ENCODE measurements at places on chromosomes 7 and 10.
A peak's percentile ranks its signal among the peaks of the same experiment; 100 is the strongest.

DNA sequence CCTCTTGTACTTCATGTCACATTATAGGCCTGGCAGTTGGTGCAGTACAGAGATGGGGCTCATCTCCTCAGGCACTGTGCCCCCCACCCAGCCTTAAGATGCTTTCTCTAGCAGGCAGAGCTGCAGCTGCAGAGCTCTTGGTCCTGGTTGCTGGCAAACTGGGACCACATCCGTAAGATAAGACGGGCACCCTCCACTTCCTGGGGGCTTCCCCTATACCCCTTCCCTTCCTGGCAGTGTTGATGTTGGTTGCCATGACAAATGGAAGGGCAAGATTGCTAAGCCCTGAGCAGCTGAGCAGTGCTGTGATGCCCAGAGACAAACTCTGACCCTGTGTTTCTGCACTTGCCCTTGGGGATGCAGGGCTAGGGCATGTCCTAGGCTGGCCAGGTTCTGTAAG, 103.4 kb upstream of the ANLN start:
- H3K27ac ChIP-seq, result no peak overlapping the region
- no peak overlapping the region for H3K4me3 ChIP-seq
- H3K36me3 ChIP-seq, result no peaks in the 10 kb centered on the region
- H3K4me1 ChIP-seq, result no peaks in the 10 kb centered on the region
- no peak for DNase-seq
- no peaks in the 10 kb centered on the region for H3K27me3 ChIP-seq

DNA sequence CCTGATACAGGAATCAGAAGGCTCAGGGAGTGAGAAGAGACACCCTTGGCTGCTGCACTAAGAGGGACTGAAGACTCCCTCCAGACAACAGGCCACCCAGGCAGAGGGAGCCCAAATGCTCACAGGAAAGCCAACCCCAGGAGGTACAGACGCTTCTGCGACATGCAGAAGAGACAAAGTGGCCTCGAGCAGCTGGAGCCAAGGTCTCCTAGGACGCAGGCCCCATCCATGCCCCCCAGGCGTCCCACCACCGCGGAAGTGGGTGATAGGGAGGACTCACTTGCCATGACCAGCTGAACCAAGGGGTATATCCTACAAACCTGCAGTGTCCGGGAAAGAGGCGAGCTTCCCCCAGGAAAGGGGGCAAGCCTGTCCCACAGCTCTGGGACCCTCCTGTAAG, 56.9 kb downstream of the CTBP2 start:
- DNase-seq, result no peak
- no peak overlapping the region for H3K27ac ChIP-seq
- H3K36me3 ChIP-seq, result peaks cover 9% of the 10 kb centered on the region
- peaks cover 32% of the 10 kb centered on the region for H3K4me1 ChIP-seq

GRCh38 chr10:119450606-119451299, 91.8 kb downstream of the RGS10 start:
- H3K4me3 ChIP-seq, result no peak overlapping the region
- no peak for DNase-seq
- no peaks in the 10 kb centered on the region for H3K4me1 ChIP-seq

DNA sequence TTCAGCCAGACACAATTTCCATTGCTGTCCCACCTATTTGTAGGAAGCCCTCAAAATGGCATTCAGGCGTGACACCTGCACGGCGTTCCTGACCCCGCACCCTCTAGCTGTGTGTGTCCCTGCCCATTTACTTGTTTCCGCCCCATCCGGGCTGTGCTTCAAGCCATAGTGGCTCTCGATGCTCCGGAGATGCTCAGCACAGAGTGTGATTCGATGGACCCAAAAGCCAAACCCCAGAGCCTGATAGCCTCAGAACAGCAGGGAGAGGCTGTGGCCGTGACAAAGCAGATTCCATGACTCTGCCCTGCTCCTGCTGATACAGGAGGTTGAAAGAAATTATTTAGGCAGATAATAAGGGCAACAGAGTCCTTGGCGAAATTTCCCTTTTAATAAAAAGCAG, 13.4 kb downstream of the BUD31 start:
- no peak overlapping the region for H3K27ac ChIP-seq
- peaks cover 11% of the 10 kb centered on the region for H3K4me1 ChIP-seq

- no peaks in the 10 kb centered on the region for H3K36me3 ChIP-seq
- no peaks in the 10 kb centered on the region for H3K4me1 ChIP-seq
- no peak overlapping the region for H3K27ac ChIP-seq
- no peaks in the 10 kb centered on the region for H3K27me3 ChIP-seq
- H3K4me3 ChIP-seq, result no peak overlapping the region
- no peak for DNase-seq
Measured at GRCh38 chr10:97964748-97965147, 65.7 kb downstream of the CRTAC1 start.

- H3K27me3 ChIP-seq, result no peaks in the 10 kb centered on the region
- DNase-seq, result no peak
- no peak overlapping the region for H3K4me3 ChIP-seq
- no peaks in the 10 kb centered on the region for H3K4me1 ChIP-seq
- no peaks in the 10 kb centered on the region for H3K36me3 ChIP-seq
Measured at GRCh38 chr7:123271856-123272255, 72.1 kb upstream of the SLC13A1 start.

DNA sequence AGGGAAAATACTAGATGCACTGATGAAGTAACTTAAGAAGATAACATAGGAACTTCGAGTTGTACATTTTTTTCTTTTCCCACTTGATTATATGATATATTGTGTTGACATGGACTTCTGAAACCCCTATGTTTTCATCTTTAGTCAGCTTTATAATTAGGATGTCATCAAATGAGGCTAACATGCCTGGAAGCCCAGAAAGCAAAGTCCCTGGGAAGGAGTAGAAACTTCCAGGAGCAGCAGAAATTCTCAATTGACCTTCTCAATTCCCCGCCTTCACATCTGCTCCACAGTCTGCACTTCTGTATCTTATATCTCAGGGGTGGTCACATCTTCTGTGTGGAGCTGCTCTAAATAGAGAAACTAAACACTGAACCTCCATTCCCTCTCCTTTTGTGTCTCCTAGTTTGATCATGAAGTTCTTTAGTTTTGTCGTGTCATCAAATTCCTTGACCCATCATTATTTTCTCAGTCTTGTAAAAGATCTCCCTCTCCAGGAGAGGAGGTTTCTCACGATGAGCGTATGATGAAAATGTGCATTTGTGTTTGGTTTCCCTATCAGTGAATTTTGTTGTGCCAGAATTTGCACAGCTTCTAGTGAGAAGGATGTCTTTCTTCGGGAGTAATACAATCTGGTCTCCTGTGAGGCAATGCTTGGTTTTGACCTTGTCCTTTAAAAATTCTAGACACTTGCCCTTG, 303.3 kb downstream of the SUGCT start:
- no peak overlapping the region for H3K4me3 ChIP-seq
- H3K27me3 ChIP-seq, result no peaks in the 10 kb centered on the region
- no peak overlapping the region for H3K27ac ChIP-seq
- DNase-seq, result no peak

DNA sequence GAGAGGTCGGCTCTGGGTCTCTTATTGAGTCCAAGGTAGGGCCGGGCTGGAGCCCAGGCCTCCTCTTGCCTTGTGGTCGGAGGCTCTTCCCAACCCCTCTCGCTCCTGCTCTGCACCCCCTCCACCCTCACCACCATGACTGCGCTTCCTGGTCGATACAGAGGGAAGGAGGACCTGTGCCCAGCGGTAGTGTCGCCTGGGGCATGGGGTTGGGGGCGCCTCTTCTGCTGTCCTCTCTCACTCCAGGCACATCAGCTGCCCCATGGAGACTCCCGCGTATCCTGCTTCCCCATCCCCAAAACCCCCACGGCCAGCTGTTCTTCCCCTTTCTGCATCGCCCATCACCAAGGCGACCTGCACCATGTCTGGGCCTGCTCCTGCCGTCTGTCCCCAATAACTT, 44.4 kb downstream of the TMEM270 start:
- no peak overlapping the region for H3K4me3 ChIP-seq
- no peaks in the 10 kb centered on the region for H3K36me3 ChIP-seq

GRCh38 chr7:71140264-71140663, 8.3 kb downstream of the GALNT17 start:
- no peak overlapping the region for H3K4me3 ChIP-seq
- no peaks in the 10 kb centered on the region for H3K36me3 ChIP-seq

GRCh38 chr7:118214051-118214832, 10.3 kb upstream of the ANKRD7 start:
- no peaks in the 10 kb centered on the region for H3K27me3 ChIP-seq
- H3K27ac ChIP-seq, result no peak overlapping the region
- H3K4me3 ChIP-seq, result peak overlapping the region; percentile 90

- H3K27me3 ChIP-seq, result no peaks in the 10 kb centered on the region
- H3K27ac ChIP-seq, result peak overlapping the region; percentile 100
- H3K4me1 ChIP-seq, result peaks cover 93% of the 10 kb centered on the region
- H3K36me3 ChIP-seq, result peaks cover 3% of the 10 kb centered on the region
- peak; percentile 100 for DNase-seq
- H3K4me3 ChIP-seq, result no peak overlapping the region
Measured at GRCh38 chr7:130894146-130894908, 160.3 kb upstream of the KLF14 start.

DNA sequence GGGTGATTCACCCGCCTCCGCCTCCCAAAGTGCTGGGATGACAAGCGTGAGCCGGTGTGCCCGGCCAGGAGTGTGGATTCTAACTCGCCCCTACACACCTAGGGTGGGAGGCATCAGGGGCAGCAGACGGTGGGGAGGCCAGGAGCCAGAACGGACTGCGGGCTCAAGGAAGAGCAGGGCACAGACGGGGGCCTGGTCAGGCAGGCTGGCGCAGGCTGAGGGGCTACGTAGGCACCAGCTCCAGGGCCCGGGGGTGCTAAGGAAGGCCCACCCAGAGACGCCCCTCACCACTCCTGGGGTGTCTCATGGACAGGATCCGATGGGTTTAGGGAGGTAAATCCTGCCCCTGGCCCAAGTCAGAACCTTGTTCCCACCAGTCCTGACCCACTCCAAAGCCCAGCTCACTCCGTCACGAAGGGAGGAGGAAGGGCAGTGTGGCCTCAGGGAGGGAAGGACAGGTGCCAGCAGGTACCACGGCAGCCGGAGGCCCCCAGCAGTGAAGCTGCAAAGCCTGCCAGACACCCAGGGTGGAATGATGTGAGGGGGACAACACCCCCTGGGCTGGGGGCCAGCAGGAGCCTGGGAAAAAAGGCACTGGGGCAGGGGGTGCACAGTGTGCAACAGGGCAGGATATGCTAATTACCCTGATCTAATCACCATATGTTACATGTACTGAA, 251.4 kb downstream of the MAD1L1 start:
- H3K4me3 ChIP-seq, result no peak overlapping the region
- DNase-seq, result no peak
- no peaks in the 10 kb centered on the region for H3K36me3 ChIP-seq

DNA sequence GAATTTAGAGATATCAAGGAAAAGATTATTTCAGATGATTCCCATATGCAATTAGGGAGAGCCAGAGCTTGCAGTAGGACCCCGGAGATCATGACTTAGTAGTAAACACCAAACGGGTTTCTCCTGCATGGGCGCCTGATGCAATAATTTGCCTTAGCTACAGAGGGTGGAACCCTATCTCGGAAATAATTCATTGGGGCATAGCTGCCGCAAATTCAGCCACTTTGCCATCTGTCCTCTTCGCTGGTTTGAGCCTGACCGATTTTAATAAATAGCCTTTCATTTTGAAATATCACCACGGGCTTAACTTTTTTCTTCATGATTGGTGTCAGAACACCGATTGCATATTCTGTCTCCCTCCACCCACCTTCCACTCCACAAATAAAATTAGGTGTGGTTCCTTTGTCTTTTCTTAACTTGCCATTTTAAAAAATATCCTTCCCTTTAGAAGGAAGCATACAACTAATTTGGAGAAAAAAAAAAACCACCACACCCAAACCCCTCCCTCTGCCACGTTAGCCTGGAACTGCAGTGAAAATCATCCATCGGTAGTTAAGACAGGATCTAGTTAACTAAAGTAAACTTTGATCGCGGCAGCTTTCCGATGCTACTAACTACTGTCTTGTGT, 1.4 kb downstream of the GARS1 start:
- H3K4me1 ChIP-seq, result peaks cover 18% of the 10 kb centered on the region
- no peaks in the 10 kb centered on the region for H3K27me3 ChIP-seq
- peak overlapping the region; percentile 89 for H3K4me3 ChIP-seq
- DNase-seq, result no peak

DNA sequence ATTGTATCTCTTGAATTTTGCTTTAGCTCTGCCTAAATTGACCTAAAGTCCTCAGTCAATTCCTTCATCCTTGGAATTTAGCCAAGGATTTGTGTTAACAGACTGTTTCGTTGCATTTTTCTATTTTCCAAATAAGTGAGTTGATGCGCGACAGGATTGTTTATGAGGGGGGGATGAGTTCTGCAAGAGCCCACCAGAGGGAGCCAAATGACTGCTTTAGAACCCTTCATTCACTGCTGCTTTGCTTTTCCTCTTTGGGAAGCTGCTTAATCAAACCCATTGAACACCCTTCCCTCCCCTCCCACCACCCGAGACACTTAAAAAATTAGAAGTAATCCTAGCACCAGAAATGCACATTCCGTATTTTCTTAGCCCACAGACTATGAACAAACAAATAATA, 33.7 kb upstream of the PTF1A start:
- peak; percentile 64 for DNase-seq
- H3K36me3 ChIP-seq, result no peaks in the 10 kb centered on the region

GRCh38 chr10:52706332-52707070, 66.1 kb downstream of the MBL2 start:
- DNase-seq, result no peak
- no peak overlapping the region for H3K4me3 ChIP-seq
- no peaks in the 10 kb centered on the region for H3K36me3 ChIP-seq

DNA sequence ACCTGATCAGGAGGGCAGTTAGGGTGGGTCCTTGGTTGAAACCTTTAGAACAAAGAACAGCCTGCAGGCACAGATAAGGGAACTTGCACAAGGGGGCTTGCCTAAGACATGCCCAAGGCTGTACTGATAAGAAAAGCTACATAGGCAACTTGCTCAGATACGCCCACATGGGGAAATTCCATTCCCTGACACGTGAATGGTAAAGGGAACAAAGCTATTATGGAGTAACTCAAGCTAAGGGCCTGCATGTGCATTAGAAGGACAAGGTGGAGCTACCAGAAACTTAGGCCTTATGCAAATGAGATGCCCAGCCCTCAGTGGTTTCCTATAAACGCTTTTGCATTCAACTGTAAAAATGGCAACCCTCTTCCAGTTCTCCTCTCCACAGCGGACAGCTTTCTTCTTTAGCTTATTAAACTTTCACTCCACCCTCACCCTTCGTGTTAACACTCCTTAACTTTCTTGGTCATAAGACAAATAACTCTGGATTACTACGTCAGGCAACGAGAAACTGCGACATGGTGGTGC, 1192.1 kb upstream of the CELF2 start:
- H3K36me3 ChIP-seq, result no peaks in the 10 kb centered on the region
- no peak for DNase-seq
- no peaks in the 10 kb centered on the region for H3K27me3 ChIP-seq
- H3K4me1 ChIP-seq, result no peaks in the 10 kb centered on the region
- no peak overlapping the region for H3K4me3 ChIP-seq

DNA sequence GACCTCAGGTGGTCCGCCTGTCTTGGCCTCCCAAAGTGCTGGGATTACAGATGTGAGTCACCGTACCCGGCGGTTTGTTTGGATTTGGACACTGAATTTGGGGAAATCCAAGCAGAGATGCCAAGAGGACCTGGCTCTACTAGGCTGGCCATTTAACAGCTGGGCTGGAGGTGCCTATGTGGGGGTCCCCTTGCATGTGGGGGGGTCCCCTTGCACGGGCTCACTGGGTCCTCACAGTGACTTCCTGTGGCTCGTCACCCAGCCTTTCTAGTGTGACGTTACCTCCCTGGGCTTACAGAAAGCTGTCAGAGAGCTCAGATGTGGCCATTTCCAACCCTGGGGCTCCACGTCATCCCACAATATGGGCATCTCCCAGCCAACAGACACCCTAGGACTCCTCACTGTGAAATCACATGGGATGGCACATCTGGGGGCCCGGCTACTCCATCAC, 49.3 kb upstream of the GNA12 start:
- no peak overlapping the region for H3K4me3 ChIP-seq
- no peaks in the 10 kb centered on the region for H3K36me3 ChIP-seq
- H3K4me1 ChIP-seq, result no peaks in the 10 kb centered on the region
- no peak overlapping the region for H3K27ac ChIP-seq
